ENCODE measurements at places on chromosomes 4 and X.
A peak's percentile ranks its signal among the peaks of the same experiment; 100 is the strongest.

DNA sequence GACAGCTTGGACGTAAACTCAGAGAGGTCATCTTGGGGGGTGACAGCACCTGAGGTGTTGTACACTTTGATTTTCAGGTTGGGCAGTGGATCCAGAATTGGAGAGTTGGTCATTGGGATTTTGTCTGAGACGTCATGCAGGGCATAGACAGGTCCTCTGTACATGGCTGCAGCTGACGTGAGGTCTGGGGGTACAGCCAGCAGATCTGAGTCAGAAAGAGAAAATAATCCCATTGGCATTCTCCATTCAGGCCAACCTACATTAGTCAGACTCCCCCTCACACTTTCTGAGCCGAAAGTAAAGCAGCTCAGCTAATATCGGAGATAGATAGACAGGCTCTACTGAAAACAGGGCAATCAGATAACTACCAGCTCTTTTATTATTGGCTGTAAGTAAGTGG is 329.7 kb downstream of the UNC5C start:
- no peak for DNase-seq

DNA sequence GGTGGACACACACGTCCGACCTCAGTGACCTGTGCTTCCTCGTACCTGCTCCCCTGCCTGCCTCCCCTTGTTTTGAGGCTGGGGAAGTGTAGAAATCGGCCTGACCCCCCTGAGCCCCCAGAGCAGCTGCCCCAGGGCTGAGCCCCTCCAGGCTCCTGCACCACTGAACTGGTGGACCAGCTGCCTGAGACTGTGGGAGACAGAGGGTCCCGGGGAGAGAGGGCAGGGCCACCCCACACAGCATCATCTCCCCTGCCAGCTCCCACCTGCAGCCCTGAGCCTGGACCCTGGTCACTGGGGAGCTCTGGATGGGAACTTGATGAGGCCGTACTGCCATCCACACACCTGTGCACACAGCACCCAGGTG is 15.0 kb upstream of the NAT8L start:
- no peak for DNase-seq

DNA sequence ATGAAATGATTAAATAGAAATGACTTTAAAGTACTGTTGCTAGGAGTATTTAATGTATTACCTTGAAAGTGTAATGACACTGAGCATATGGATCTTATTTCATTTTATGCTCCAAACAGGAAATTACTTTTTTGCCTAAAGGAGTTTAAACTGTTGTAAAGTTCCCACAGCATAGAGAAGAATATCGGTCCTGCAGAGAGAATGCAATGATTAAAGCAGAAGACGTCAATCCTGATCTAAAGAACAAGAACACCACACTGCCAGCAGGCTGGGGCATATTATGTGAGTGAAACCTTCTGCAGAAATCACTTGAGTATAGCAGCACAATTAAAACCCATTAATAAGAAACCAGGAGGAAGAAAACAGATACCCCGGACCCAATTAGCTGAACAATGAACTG is 72.8 kb upstream of the CAMK2D start:
- no peak for DNase-seq

GRCh38 chr4:153295131-153295755 is 49.2 kb upstream of the MND1 start:
- DNase-seq, result no peak

DNA sequence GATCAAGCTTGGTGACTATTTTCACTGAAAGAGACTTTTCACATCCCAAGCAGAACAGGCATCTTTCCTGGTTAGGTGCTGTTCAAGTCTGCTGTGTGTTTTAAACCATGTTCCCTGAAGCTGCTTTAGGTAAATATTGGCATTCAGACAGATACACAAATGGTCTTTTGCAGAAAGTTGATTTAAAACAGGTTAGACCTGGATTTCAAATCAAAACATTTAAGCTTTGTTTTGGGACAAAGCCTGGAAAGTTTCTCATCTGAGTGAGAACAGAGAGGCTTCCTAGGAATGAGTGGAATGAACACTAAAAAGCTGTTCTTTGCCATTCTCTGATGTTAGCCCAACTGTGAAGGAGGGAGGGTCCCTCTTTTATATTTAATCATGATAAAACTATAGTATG is 10.1 kb downstream of the ANXA3 start:
- no peak for DNase-seq

- no peak for DNase-seq
These were observed 138.8 kb upstream of the MAP9 start for GRCh38 chr4:155515444-155516075.

GRCh38 chrX:132088864-132089263 is 39.0 kb downstream of the FRMD7 start:
- no peak for DNase-seq

DNA sequence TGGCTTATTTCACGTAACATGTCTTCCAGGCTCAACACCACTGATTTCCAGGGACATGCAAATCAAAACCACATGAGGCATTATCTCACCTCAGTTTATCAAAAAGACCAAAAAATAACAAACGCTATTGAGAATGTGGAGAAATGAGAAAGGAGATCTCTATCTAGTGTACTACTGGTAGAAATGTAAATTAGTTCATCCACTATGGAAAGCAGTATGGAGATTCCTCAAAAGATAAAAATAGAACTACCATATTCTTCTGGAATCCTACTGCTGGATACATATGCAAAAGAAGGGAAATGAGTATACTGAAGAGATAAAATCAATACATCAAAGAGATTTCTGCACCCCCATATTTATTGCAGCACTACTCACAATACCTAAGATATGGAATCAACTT is 329.6 kb upstream of the NDST3 start:
- no peak for DNase-seq

- DNase-seq, result no peak
These were observed 6.7 kb downstream of the NUP62CL start for GRCh38 chrX:107199491-107199890.

- peak; percentile 83 for DNase-seq
These were observed 135.5 kb downstream of the AFAP1 start for GRCh38 chr4:7803992-7804755.

GRCh38 chr4:183396227-183396637 is 48.2 kb upstream of the CDKN2AIP start:
- DNase-seq, result no peak

- DNase-seq, result no peak
These were observed 314.9 kb upstream of the TEX13C start for GRCh38 chrX:125004799-125005198.

GRCh38 chr4:147984065-147984777 is 252.3 kb downstream of the ARHGAP10 start:
- DNase-seq, result peak; percentile 4

GRCh38 chr4:175435381-175435783 is 376.7 kb downstream of the GPM6A start:
- no peak for DNase-seq

DNA sequence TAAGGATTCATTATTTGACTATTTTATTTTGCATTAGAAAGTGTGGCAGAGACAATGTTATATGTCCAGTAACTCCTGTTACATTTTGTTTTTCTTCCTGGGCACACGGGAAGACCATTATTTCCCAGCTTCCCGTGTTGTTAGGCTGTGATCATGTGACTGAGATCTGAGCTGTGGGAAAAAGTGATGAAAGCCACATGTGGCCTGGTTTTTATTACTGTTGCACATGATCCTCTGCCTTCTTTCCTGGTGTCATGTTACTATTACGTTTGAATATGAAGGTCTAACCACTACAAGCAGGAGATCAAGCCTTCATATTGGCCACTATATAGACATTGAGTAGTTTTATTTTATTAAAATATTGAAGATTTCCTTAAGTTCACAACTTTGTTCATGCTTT is 28.2 kb upstream of the MID1 start:
- DNase-seq, result no peak

- DNase-seq, result no peak
These were observed 6.4 kb upstream of the HAUS7 start for GRCh38 chrX:153476666-153477363.

DNA sequence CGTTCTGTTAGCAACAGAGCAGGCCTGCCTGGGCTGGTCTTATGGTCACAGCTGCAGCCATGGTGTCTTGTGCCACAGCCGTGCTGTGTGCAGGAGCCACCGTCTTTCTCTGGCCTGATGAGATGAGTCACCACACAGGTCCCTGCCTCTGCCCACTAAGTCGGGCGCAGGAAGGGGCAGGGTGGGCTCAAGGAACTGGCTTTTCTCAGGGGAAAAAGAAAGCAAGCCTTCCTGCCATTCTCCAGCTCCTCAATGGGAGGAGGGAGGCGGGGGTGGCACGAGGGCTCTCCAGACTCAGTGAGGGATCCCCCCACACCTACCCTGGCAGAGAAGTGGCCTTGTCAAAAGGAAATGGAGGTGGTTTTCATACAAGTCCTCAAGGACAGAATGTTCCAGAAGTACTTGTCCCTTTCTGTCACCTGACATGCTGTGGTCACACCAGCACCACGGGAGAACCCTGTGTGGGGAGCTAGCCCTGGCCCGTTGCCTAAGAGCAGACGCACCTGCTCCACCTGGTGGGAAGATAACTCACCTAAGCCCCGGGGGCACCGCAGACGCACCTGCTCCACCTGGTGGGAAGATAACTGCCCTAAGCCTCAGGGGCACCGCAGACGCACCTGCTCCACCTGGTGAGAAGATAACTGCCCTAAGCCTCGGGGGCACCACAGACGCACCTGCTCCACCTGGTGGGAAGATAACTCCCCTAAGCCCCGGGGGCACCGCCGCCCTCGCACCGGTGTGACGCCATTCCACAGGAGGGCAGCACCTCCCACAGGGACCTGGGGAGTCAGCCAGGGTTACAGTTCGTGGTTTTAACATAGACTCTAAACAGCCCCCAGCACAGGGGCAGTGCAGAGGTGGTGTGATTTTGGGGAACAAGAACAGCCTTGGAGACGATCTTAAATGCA is 18.5 kb downstream of the UVSSA start:
- DNase-seq, result no peak

DNA sequence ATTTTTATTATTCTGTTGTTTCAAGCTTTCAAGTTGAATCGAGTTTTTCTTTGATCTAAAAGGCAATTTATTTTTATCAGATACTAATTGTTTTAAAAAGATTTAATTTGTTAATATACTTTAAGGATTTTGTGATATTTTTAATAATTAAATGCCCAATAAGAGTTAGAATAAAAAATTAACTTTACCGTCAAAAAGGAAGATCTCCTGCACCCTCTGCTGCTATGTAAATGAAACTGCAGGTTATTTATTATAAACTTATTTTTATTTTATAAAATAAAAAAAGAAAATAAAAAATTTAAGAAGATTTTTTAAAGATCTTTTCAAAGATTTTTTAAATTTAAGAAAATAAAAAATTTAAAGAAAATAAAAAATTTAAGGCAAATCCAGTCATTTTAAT is 166.1 kb downstream of the CCSER1 start:
- DNase-seq, result no peak

GRCh38 chr4:116636917-116637316 is 448.5 kb downstream of the TRAM1L1 start:
- DNase-seq, result no peak

- DNase-seq, result no peak
These were observed 129.0 kb downstream of the PLS3 start for GRCh38 chrX:115689931-115690330.

- DNase-seq, result no peak
These were observed 38.9 kb downstream of the KIT start for GRCh38 chr4:54696649-54697048.

DNA sequence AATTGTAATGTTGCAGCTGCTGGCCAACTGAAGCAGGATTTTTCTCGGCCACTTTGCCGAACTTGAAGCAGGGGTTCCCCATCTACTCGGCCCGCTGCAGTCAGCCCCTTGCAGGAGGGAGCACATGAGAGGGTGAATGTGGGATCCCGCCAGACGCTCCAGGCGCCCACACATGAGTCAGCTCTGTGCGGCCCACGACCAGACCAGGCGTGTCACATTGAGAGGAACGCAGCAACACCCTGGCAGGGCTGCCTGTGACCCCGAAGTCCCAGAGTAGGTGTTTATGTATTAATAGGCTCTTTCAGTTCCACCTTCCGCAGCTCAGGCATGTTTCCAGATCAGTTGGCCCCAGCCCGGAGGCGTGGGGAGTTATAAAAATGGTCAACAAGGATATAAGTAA is 344.7 kb upstream of the PABPC4L start:
- no peak for DNase-seq

DNA sequence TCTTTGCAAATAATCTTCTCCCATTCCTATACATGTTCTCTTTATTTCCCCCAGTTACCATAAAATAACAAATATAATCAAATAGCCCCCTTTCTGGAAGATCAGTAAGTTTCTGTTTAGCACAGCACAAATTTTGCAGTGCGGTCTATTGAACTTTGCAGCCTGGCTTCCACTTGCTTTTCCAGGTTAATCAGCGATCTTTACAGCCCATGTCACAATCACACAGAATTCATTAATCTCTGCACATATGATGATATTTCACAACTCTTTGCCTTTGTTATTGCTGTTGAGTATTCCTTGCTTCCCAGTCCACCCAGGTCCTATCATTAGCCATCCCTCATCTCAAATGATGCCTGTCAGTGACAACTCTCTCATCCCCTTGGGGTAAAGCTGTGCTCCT is 2358.0 kb downstream of the PCDH7 start:
- DNase-seq, result no peak

- no peak for DNase-seq
These were observed 31.0 kb upstream of the SLC25A4 start for GRCh38 chr4:185112104-185112503.

DNA sequence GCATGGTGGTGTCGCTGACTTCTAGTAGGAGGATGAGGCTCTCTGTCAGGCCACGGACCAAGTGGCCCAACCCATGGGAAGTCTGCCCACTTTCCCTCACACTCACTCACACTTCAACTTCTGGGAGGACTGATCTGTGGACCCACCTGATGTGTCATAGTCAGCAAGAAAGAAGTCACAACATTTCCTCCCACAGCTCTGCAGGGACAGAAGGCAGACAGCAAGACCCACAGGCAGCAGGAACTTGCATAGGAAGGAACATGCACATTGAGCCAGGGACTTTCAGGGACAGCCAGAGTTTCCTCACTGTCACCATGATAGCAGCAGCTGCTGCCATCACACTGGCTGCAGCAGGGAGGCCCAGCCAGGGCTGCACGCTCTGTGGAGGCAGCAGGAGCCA is 19.5 kb downstream of the XAGE5 start:
- no peak for DNase-seq

- no peak for DNase-seq
These were observed 750.5 kb downstream of the ADGRL3 start for GRCh38 chr4:61950625-61951024.

GRCh38 chrX:33457102-33457501 is 245.8 kb upstream of the DMD start:
- no peak for DNase-seq

DNA sequence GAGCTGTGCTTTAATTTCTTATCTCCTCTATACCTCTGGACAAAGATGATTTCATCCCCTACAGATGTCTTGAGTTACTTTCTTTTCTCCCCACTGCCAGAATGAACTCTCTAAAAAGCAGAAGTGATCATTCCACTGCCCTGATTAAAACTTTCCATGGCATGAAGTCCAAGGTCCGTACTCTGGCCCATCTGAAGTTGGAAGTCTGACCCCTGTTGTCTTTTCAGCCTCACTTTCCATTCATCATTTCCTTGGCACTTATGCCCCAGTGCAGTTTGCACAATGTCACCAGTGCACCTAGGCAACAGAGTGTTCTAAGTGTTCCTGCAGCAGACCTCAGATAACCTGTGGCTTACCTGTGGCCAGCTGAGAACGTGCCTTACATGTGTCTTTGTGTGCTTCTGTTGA is 242.4 kb downstream of the FRAS1 start:
- no peak for DNase-seq

GRCh38 chr4:69039071-69039470 is 57.2 kb upstream of the UGT2B7 start:
- DNase-seq, result no peak

GRCh38 chrX:13285693-13286092 is 34.2 kb downstream of the ATXN3L start:
- no peak for DNase-seq

GRCh38 chr4:26785810-26786209 is 74.8 kb upstream of the STIM2 start:
- DNase-seq, result no peak
